ENCODE measurements at places on chromosomes 1 and 21.

GRCh38 chr1:32485554-32486255, 20.8 kb downstream of the ZBTB8B start:
- DNase-seq = no peak

DNA sequence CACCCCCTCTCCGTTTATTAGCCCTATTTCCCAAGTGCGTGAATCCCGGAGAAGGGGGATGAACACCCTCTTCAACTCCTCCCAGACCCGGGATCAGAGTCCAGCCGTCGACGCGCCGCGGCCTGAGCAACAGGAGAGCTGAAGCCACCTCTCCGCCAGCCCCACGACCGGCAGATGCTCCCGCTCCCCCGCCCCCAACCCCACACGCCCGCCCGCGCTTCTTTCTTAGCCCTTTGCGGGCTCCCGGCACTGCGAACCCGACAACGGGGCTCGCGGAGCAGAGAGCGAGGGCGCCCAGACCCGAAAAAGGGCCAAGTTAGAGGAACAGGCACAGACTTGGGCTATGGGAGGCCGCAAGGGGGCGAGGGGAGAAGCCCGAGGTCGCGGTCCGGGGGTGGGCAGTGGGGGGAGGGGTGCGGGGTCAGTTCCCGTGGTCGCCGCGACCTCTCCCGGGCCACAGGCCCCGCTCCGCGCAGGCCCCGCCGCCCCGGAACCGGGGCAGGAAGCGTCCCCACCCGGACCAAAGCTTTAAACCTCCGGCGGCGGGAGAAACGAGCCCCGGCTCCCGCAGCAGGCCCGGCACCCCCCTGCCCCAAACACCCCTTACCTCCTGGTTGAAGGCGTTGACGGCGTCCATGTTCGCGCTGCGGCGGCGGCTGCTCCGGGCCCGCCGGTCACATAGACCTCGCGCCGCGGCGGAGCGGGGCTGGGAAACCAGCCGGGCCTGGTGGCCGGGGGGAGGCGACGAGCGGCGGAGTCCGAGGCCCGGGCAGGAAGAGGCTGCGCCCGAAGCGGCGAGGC, 662 bp downstream of the SCAF4 start:
- DNase-seq = peak; percentile 40

DNA sequence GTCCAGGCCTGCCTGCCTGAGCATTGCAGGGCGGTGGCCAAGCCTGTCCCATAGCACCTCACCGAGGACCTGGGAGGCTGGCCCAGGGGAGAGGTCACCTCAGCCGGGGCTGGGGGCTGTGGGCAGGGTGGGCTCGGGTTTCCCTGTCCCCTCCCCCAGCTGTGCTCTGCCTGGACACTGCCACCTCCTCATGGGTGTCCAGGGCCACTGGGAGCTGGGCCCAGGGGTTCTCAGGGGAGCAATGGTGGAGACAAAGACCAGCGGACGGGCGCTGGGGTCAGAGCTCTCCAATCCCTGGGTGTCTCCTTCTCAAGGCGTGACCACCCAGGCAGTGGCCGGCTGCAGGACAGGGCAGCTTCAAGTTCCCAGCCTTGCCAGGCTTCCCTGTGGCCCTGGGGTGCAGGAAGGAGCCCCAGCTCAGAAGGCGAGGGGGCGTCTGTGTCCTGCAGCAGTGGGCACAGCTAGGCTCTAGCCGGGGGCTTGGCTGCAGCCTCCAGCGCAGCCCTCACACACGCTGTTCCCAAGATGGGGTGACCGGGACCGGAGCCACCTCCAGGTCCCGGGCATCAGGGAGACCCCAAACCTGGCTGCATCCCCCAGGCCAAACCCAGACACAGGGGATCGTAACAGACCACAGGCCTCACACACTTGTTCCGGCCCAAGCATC, 29.0 kb downstream of the TP73 start:
- DNase-seq = no peak

DNA sequence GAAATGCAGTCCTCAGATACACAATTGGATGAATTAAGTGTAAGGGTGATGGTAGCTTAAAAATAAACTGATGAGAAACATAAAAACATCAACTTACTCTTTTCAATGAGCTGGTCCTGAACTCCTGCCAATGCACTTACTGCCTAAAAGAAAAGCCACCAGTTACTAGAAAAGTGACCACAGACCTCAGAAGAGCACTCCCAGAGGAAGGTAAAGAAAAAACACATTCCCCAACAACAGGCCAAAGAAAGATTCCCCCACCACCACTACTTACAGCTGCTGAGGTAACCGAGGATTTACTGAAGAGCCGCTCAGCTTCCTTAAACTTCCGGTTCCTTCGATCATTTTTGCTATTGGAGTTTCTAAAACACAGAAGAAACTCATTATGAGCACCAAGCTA, 5.4 kb downstream of the MEAF6 start:
- no peak for DNase-seq

GRCh38 chr1:152451254-152451653, 37.2 kb upstream of the CRNN start:
- no peak for DNase-seq

GRCh38 chr1:25529518-25530185, 13.8 kb upstream of the LDLRAP1 start:
- DNase-seq = no peak

- DNase-seq = no peak
These were observed 722.2 kb upstream of the CHRM3 start for GRCh38 chr1:238664139-238664538.

GRCh38 chr1:240833075-240833474, 221.1 kb upstream of the GREM2 start:
- no peak for DNase-seq

- no peak for DNase-seq
These were observed 57.1 kb upstream of the ADARB1 start for GRCh38 chr21:45017039-45017960.

GRCh38 chr1:2372551-2373490, 18.5 kb downstream of the MORN1 start:
- no peak for DNase-seq

- DNase-seq = no peak
These were observed 64.1 kb upstream of the TBX15 start for GRCh38 chr1:119052267-119052666.

DNA sequence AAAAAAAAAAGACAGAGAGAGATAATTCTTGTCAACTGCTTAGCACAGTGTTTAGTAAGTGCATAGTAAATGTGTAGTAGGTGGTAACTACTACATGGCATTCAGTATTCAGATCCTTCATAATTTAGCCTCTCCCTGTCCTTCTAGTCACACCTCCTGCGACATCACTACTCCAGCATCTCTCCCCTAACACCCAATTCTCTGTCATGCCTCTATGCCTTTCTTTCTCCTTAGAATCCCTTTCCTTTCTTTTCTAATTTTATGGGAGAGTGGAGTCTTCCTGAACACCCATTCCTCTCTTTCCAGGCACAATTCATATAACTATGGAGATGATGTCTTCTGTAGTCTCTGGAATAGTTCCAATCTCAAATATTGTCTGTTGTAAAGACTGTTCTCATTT, 3.9 kb upstream of the VPS72 start:
- DNase-seq = no peak

DNA sequence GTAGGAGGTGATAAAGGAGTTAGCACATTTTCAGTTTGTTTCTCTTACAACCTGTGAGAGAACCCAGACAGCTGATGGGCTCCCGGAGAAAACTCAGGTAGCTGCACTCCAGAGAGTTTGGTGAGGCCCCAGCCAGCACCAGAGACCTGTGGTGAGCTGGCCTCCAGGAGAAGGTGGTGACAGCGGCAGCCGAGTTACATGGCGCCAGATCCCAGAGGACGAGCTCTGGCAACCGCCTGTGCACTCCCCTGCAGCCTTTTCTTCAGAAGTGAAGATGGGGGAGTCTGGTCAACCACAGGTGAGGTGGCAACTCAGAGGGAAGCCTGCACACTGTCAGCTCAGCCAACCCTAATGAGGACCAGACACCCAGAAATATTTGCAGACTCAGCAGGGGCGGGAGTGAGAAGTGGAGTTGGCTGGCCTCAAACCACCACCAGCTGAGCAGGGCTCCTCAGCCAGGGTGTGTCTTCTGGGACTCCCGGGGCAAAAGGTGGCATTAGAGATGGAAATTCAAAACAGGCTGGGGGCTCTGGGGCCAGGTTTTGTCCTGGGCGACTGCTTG, 209.7 kb downstream of the SETD4 start:
- no peak for DNase-seq

- DNase-seq = no peak
These were observed 379.2 kb upstream of the NFIA start for GRCh38 chr1:60703155-60703554.

DNA sequence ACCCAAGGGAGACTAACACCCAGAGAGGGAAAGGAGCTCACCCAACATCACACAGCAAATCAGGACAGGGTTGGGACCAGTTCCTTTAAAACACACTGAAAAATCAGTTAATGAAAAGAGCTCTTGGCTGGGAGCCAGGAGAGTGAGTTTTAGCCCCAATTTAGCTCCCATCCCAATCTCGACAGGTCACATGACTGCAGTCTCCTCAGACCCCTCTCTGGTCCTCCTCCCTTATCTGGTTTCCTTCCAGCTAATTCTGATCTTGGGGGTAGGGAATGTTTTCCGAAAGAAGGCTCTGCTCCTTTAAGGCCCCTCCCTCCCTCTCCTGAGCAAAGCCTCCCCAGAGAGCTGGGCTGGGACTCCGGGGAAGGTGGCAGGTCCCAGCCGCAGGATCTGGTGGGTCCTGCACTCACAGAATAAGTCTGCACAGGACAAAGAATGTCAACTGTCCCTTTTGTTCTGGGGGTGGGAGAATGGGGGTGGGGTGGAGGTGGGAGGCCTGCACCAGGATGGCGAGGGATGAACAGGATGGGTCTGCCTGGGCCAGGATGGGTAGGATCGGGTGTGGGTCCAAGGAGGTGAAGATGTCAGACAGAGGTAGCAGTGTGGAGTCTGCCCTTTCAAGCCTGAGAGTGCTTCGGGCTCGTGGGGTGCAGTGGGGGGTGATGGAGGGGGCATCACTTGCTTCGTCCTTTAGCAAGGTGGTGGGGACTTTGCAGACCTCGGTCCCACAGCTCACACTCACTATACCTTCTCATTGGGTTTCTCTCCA, 57.3 kb upstream of the SSBP3 start:
- no peak for DNase-seq

DNA sequence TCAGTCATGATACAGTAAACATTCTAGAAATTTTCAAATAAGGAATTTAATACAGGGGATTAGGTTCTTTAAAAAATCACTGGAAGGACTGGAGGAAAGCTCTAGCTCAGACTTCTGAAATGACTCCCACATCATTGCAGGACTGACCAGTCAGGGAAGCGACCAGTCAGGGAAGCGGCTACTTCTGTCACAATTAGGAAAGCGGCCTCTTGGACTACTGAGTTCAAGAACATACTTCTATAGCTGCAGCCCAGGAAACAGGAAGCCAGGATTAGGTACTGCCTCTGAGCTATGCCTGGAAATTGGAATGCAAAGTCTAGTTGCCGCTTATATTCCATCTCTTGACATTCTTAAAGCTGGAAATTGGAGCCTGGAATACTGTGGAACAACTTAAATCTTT, 45.5 kb downstream of the USP25 start:
- no peak for DNase-seq

- no peak for DNase-seq
These were observed 229.3 kb downstream of the PRDM2 start for GRCh38 chr1:13929313-13929712.

- DNase-seq = no peak
These were observed 1.1 kb upstream of the AJAP1 start for GRCh38 chr1:4653328-4653660.

DNA sequence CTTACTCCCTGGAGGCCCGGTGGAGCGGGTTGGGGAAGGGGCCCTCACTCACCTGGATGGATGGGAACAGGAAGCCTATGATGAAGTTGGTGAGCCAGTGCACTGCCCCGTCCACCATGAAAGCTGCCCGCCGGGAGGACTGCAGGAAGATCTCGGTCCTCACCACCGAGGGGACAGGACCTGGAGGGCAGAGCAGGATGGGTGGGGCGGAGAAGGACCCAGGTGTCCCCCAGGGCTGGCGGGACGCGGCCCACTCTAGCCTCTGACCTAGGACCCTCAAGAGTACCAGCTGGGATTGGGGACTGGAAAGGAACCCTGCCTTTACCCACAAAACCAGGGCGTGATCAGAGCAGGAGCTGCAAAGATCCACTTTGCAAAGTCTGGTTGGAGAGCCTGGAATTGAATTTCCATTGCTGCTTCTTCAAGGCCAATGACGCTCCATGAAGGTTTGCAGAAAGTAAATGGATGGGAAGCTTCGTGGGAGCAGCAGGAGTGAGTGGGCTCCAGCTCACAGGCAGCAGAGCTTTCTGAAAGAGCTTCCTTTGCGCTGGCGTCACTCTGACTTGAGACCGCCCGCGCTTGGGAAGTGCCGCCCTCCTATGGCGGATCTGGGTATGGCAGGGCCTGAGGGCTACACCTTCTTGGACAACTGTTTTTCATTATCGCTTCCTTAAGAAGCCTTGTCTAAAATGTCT, 21.4 kb downstream of the SLC2A7 start:
- peak; percentile 79 for DNase-seq

DNA sequence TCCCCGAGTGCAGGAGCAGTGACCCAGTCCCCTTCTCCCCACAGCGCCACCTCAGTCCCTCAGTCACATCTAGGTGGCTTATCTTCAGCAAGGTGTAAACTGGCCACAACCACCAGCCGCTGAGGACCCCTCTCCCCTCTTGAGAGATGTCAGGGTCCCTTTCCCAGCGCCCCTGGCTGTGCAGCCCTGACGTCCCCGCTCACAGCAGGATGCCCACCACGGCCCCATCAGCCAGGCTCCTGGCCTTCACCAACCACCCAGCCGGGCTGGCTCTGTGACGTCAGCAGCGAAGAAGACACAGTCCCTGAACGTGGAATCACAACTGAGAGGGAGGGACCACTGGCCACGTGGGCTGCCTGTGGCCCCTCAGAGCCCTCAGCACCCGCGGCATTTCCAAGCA, 249.4 kb downstream of the NPHP4 start:
- DNase-seq = no peak

GRCh38 chr1:109887884-109888283, 22.8 kb upstream of the CSF1 start:
- no peak for DNase-seq

GRCh38 chr1:241308471-241308870, 48.5 kb downstream of the RGS7 start:
- no peak for DNase-seq

- DNase-seq = no peak
These were observed 465.2 kb downstream of the NCAM2 start for GRCh38 chr21:21463456-21463855.

DNA sequence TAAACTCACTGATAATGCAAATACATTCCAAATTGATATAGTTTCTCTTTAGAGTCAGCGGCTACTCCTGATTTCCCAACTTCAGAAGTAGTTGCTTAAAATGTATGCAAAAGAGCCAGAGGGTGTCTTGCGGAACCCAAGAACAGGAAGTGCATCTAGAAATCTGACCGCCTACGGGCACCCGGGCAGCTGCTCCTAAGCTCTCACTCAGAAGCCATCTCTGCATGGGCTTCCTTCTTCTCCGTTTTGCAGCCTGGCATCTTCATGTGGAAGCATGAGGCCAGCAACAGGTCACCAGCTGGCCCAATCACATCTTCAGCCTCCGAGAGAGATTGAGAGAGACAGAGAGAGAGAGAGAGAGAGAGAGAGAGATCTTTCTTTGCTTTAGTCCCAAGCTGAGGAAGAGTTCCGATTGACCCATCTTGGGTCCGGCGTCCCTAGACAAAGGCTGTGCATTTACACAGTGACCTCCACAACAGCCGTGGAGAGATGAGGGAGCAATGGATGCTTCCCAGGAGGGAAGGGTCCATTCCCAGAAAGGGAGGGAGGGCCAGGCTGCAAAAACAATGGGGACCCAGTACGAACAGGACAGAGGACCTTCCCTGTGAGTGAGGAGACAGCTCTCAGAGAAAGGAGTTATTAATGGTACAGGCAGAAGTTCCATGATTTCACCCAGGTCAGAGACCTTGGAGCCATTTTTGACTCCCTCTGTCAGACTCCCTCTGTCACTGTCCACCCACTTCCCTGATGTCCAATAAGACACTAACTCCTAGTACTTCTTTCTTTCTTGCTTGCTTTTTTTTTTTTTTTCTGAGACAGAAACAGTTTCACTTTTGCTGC, 28.2 kb upstream of the SLC30A1 start:
- peak; percentile 7 for DNase-seq
